ENCODE measurements at places on chromosomes 2 and 18.

- DNase-seq, result no peak
Observed at GRCh38 chr2:202169131-202169530, 69.3 kb downstream of the SUMO1 start.

GRCh38 chr18:55318951-55319441, 269.0 kb downstream of the TCF4 start:
- no peak for DNase-seq

GRCh38 chr2:85286918-85287317, 40.9 kb downstream of the TGOLN2 start:
- DNase-seq, result no peak

DNA sequence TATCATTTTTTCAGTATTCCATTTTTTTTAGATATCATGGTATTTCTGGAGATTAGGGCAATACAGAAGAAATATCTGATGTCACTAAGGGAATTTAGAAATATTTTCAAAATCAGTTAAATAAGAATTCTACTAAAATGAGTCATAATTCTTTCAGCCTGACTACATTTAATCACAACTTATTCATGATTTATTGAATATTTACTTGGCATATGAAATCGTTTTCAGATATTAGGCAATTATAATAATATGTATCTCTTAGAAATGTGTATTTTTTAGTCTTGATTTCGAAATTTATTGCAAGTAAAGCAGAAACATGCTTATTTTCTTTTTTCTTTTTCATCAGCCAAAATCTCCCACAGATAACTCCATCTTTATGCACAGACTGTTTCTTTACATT, 142.2 kb downstream of the CCDC102B start:
- no peak for DNase-seq

DNA sequence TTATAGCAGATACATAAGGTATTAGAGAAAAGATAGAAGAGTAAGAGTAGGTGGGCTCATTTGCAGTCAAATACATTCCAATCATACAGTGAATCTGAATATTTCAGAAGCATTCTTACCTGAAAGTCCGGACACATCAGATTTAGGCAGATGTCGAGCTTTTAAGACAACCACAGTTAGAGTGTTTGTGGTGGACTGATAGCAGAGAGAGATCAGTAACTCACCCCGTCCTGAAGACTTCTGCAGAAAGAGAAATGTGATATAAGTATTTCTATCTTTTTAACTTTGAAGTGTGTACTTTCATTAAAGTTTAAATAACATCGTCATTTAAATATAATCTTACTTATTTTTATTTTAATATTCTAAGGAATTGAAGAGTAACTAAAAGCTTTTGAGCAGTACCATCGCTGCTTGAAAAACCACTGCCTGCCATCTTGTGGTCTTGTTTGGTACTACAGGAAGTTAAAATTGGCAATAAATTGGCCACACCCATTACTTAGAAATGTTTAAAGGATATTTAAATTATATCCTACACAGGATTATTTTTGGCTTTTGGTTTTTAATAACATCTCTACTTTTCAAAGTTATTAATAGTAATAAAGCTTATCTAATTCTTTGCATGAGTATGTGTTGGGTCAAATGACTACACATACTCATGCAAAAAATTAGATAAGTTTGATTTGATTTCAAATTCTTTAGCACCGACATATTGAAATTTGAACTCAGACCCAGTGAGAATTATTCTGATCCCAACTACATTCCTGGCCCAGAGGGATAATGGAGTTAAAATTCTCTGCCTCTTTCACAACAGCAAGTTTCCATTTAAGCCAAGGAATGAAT, 5.5 kb downstream of the SYT4 start:
- DNase-seq, result no peak

DNA sequence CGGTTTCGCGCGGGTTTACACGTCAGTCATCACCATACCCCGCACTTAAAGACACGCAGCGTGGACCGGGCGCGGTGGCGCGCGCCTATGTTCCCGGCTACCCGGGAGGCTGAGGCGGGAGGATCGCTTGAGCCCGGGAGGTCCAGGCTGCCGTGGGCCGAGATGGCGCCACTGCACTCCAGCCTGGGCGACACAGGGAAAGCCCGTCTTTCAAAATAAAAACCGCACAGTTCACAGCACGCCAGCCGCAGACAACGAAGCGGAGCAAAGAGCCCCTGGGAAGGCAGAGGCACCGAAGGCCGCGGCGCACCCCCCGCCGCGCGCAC, 328 bp downstream of the DTYMK start:
- DNase-seq, result no peak

GRCh38 chr2:119929537-119929936, 83.3 kb upstream of the EPB41L5 start:
- DNase-seq, result no peak

DNA sequence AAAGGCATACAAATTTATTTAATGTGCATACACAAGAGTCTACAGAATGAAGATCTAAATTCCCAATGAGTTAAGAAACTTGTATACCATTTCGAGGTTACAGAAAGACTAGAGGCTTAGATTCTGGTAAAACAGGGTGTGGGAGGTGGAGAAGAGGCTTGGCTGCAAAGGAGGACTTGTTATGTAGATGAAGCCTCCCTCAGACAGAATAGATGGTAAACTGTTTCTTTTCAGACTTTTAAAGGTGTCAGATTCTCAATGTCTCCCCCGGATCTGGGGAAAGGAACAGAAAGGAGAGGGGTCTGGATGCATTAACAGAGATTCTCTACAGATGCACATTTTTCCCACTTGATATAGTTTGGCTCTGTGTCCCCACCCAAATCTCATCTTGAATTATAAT, 126.0 kb downstream of the ST6GAL2 start:
- DNase-seq, result no peak

- DNase-seq, result no peak
Observed at GRCh38 chr2:38406597-38407110, 29.6 kb upstream of the ATL2 start.

DNA sequence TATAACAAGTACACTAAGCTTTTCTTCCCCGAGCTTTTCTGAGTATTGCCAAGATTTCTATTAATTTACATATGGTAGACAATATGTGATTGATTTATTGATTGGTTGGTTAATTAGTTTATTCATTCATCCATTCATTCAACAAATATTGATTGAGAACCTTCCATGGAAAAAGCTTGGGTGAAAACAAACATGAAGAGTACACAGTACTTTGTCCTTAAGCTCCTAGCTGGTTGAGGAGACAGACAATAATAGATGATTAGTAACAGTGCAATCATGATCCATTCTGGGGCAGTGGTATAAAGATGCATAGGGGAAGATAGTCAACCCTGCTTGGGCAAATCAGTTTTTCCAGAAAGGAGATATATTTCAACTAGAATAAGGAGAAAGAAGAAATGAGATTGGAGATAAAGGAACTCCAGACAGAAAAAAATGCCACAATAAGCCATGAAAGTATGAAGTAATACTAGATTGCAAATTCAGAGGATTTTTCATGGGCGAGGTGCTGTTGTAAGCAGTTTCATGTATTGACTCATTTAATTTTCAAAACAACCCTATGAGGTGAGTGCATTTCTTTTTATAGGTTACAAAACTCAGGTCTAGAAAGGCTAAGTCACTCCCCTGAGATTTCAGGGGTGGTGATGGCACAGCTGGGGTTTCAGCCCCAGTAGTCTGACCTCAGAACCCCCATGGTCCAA, 129.5 kb downstream of the RND3 start:
- no peak for DNase-seq

DNA sequence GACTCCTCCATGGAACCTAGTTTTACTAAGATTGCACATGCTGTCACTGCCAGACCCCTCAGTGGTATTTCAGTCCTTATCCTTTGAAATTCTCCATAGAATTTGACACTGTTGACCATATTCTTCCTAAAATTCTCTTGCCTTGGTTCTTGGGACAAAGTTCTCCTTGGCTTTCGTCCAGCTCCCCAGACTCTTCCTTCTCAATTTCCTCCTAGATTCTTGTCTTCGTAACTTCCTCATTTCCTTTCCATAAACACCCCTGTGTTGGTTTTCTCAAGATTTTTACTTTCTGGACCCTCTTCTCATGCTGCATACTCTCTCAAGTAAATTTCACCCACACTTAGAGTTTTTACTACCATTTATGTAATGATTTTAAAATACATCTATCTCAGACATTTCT, 96.6 kb upstream of the TWSG1 start:
- DNase-seq, result no peak
